Stimulated activated CD8-positive, alpha-beta memory T cell treated with anti-CD3 and anti-CD28 coated beads, Interleukin-2, amount 100 ng/mL, for 1 hour (primary cell): ENCODE measurements at places on chromosomes 7 and 10.

DNA sequence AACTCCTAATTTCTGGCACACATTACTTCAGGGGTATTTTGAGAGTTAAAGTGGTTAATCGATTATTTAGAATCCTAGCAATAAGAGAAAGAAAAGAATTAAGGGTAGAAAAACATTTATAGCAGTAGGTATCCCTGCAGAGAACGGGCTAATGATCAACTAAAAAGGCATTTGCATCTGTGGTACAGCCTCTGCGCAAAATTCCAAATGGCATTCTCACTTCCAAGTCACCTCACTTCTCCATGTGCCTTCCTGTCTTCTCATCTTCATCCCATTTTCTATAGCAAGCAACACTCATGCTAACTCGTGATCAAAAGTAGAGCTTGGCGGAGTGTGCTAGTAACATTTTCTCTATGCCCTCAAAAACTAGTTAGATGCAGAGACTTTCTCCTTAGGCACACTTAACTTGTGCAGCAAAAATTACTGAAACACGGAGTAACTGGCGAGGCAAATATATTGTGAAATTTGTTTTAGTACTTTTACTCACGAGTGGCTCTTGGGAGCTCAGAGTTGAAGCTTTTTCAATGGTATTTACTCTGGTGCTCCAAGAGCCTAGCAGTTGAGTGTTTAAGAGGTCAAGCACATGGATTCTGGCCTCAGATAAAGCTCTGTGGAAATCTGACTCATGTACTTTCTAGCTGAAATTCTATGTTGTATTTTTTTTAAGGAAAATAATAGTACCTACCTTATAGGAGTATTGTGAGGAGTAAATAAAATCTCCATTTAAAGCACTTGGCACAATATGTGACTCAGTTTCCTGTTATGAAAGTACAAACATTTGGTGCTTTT lies 65.1 kb downstream of the MET start:
- no peak for DNase-seq

DNA sequence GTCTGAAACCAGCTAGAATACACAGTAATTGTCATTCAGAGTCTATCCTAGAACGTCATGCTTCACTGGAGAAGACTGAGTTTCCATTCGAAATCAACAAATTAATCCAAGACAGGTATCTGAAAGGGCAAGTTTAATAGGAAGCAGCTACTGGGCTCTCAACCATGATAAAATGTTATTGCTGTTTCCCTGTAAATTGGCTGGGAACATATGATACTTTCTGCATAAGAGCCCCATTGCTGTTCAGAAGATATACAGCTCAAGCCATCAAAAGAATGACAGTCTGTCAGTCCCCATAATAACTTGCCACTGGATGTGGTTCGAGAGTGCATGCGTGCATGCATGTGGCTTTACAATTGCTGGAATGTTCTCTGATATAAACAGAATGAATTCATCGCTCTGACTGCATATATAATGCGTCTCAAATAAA lies 129.0 kb downstream of the HIBADH start:
- DNase-seq = no peak

DNA sequence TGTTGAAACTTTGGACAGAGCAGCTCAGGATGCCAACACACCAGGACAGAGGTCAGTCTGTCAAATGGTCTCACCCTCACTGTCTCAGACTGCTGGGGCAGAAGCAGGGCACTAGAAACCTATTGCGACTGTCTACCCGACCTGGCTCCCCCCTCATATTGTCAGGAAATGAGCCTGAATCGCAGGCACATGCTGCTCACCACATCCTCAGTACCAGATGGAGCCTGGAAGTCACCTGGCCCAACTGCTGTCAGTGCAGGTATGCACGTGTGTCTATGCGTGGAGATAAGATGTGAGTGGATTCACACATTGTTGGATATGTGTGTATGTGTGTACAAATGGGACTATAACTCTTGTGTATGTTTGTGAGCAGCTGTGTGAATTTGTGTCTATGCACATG lies 3.2 kb upstream of the CDHR1 start:
- DNase-seq = no peak

DNA sequence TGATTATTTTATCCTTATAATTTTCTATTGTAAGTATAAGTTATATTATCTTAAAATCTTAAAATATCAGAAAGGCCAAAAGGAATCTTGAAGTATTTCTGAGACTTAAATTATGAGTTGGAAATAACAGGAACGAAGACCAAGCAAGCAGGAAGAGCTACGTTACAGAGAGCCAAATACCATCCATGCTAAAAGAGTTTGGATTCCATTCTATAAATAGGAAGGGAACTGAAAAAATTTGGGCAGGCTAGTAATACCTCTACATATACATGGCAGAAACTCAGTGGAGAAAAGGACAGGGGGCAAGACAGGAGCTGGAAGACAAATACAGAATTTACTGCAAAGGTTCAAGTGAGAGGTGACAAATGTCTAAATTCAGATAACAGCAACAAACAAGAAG lies 16.7 kb downstream of the ITGB1 start:
- no peak for DNase-seq

GRCh38 chr7:72441791-72442190 lies 29.7 kb upstream of the CALN1 start:
- DNase-seq = no peak

- no peak for DNase-seq
These were observed 19.7 kb downstream of the GPRIN2 start for GRCh38 chr10:46536781-46537180.

DNA sequence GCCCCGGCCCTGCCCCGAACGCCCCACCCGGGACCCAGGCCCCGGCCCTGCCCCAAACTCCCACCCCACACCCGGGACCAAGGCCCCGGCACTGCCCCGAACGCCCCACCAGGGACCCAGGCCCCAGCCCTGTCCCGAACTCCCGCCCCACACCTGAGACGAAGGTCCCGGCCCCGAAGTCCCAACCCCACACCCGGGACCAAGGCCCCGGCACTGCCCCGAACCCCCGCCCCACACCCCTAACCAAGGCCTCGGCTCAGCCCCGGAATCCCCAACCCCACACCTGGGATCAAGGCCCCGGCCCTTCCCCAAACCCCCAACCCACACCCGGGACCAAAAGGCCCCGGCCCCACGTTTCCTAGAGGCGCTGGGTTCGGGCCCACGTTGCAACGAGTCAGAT lies 1.1 kb upstream of the LARP4B start:
- DNase-seq = no peak

DNA sequence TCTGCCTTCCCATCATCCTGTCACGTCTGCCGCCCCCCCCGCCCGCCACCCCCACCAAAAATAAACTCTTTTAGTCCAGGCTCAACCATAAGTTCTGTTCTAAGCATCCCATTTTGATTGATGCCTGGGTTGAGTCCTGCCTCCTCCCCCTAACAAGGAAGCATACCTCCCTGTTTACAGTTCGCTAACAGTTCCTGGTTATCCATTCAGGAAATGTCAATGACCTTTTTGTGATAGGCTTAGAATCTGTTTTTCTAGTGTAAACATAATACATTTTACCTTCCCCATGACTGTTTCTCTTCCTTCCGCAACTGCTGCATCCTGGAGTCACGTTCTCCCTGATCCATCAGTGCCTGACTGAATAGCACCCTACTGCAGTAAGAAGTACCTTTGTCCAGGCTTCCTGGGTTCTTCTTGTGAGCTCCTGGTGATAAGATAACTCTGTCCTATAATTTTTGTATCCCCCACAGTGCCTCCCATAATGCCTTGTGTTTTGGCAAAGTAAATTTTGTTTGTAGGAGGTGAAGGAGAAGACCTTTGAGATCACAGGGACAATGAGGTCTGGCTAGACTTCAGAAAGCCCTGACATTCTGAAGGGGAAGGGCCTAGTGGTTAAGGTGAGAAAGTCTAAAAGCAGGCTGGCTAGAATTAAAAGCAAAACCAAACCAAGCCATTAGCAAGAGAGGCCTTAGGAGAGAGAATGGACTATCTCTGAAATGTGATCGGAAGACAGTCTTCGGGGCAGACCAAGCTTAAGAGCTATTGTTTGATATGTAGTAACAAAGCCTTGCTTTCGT lies 7.3 kb downstream of the AGFG2 start:
- no peak for DNase-seq

DNA sequence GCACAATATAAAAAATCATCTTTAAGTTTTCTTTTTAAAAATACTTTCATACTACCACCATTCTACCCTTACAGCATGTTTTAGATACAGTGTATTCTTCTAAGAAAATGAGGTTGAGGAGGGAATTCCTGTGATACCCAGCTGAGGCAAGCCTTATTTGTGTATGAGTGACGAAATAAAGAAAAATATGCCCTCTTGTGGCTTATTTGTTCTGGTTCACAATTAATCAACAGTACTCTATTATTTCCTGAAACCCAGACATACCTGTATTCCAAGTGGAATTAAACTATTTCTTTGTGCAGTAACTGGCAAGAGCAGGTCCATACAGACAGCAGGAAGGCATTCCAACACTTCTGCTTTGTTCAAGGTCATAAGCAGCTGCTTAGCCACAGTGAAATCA lies 4.5 kb upstream of the SEMA3D start:
- no peak for DNase-seq

DNA sequence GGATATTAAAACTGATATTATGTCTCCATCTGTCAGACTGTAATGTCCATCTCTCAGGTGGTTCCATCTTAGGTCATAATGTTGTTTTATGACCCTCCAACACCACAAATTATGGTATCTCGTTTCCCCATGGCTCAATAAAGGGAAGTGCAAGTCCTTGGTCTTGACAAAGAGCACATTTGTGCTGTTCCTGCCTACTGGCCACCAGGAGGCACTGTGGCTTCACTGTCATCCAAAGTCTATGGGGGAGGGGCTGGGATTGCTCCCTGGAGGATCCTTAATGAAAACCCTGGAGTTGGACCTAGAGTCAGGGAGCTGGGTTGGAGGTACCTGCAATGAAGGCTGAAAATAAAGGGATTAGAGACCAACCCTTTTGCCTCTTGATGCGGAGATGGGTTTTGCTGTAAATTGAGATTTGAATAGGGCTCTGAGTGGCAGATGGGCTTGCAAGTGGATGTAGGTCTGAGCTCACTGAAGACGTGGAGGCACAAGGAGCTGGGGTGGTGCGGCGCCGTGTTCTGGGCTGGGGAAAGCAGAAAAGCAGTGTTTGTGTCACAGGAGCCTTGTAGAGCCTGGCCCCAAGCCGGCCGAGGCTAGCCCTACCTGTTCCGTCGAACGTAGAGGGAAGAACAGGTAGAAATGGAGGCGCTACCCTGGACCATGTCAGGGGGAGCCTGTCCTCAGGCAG lies 180.5 kb upstream of the PRSS58 start:
- no peak for DNase-seq

- DNase-seq = no peak
These were observed 159.5 kb downstream of the RPS24 start for GRCh38 chr10:78193189-78193588.

DNA sequence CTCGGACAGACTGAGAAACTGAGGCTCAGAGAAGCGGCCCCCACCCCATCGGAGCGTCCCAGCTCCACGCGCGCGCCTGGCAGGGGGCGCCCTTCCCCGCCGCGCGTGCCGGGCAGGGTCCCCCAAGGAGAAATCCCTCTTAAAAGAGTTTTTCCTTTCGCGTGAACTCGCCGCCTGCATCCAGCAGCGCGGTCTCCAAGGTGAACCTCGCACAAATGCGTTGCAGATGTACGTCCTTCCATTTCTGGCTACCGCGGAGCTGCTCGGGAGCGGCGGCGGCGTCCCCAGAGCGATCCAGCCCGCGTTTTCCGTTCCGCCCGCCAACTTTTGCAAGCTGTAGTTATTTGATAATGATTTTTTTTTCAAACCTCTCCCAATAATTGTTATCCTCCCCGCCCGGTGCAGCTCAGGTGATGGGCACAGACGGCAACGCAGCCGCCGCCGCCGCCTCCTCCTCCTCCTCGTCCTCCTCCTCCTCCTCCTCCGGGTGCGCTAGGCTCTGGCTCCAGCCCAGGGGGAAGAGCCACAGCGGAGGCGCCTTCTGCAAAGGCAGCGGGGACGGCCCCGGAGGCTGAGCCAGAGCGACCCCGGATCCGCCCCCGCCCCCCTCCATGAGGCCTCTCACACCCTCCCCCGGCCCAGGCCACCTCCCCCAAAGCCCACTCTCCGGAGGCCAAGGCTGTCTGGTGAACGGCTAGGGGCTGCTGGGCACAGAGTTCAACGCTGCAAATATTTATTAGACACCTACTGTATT lies 74.0 kb upstream of the CUX1 start:
- peak; percentile 23 for DNase-seq

DNA sequence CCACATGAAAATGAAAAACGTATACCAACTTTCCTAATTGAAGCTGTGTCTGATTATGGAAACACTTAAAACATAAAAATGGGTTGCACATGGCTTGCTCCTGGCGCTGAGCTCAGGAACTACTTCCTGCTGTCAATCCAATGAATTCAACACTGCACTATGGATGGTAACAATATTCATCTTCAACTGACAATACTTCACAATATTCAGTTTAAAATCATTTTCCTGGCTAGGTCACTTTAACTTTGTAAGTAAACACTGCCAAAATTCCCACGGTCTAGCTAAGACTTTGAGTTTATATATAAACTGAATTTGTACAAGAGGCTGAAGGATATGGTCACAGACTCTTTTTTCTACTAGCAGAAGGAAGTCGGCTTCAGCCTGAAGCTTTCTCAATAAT lies 556.9 kb downstream of the TNS3 start:
- no peak for DNase-seq

GRCh38 chr7:2248984-2249694 lies 7.1 kb downstream of the NUDT1 start:
- DNase-seq = no peak

DNA sequence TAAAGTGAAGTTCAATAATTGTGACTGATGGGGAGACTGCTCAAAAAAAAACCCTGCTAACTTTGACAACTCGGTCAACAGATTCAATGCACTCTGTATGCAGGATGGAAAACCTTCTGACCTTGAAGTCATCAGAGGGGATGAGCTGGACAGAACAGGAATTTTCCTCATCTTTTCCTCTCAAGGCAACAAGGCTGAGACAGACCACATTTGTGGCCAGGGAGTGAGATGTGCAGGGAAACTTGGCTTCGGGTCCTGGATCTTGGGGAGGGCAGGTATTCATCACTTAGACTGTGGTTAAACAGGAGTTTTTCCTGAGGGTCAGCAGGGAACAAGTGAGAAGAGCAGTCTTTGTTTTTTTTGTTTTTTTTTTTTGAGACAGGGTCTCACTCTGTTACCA lies 100.6 kb downstream of the BAMBI start:
- no peak for DNase-seq

DNA sequence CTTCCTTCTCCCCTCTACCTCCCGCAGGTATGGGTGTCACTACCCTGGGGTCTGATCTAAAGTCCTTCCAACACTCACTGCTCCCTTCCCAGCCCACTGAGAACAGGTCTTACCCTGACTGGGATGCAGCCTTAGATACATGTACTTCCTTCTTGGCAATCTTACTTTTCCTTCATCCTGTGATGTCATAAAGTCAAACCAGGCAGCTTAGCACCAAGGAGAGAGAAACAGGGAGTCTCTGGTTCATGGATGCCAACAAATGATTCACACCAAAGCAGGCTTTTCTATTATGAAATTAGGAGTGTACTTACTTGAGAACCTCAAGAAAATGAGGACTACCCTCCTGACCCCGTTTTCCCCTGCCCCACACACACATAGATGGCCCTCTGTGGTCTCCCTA lies 111.0 kb upstream of the KMT2E start:
- no peak for DNase-seq

DNA sequence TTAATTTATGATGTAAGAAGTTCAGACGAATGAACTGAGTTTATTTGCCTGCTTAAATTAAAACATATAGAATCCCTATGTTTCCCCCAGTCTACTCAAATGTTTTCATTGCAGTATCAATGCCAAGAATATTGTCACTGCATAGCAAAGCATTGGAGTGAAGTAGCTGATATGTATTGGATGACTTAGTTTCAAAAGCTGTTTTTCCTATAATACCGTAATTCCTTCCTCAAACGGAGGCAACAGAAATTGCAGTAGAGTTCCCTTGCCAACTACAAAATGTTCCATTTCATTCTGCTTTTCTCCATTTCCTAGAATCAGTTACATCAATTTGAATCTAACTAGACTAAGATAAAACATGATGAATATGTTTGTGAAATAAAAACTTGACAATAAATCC lies 174.1 kb downstream of the CNTNAP2 start:
- DNase-seq = no peak
